ENCODE measurements at places on chromosomes 16 and 17. TPM values are rescaled to one million over a fixed set of nuclear protein-coding genes. Genes with fewer than 3 reads are reported as not detected.

Gene PSMC5
- total RNA-seq: 179 TPM

Gene CBX8
- total RNA-seq: 3.1 TPM

Gene KLHL10
- total RNA-seq: not detected

Gene SEPTIN1
- total RNA-seq: 1.2 TPM

Gene NRN1L
- total RNA-seq: not detected

Gene FN3K
- 8.3 TPM for total RNA-seq

Gene RMI2
- 11.1 TPM for total RNA-seq

Gene ITGB4
- total RNA-seq: 4.1 TPM

All from endothelial cell of umbilical vein (primary cell).